ENCODE measurements at places on chromosomes 16 and 17.

DNA sequence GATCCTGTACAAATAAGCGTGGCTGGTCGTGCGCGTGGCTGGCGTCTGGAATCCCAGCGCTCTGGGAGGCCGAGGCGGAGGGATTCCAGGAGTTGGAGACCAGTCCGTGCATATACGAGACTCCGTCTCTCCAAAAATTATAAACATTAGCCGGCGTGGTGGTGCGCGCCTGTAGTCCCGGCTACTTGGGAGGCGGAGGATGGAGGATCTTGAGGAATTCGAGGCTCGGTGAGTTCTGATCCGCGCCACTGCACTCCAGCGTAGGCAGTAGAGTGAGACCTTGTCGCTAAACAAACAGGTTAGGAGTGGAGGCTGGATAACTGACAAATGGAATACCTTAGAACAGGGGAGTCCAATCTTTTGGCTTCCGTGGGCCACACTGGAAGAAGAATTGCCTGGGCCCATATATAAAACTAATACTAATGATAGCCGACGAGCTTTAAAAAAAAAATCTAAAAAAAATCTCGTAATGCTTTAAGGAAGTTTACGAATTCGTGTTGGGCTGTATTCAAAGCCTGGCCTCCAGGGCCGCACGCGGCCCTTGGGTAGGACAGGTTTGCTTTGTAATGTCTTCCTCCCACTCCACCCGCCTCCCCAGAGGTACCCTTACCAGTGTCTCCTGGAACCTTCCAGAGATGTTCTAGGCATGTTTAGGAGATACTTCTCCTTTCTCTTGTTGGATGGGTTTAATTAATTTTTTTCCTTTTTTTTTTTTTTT lies 909 bp upstream of the RSL1D1 start:
- DNase-seq = no peak

- no peak for DNase-seq
These were observed 12.1 kb downstream of the HEATR9 start for GRCh38 chr17:35856603-35857002.

GRCh38 chr17:74749279-74750038 lies 1.0 kb downstream of the NHERF1 start:
- DNase-seq = no peak

- DNase-seq = peak; percentile 88
These were observed 12.4 kb downstream of the HDAC5 start for GRCh38 chr17:44110823-44111633.

DNA sequence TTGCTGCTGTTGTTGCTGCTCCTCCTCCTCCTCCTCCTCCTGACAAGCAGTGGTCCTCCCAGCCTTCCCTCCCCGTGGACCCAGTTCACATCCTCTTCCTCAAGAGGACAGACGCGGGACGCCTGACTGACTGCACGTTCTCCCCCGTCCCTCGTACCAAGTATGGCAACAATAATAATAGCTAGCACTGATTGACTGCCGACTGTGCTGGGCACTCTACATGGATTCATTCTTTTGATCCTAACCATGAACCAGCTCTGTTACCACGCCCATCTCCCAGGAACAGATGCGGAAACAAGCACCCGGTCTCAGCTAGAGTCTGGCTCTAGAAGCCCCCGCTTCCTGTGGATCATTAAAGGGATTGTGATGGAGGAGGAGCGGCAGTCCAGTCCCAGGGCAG lies 78.0 kb downstream of the GNAO1 start:
- no peak for DNase-seq

DNA sequence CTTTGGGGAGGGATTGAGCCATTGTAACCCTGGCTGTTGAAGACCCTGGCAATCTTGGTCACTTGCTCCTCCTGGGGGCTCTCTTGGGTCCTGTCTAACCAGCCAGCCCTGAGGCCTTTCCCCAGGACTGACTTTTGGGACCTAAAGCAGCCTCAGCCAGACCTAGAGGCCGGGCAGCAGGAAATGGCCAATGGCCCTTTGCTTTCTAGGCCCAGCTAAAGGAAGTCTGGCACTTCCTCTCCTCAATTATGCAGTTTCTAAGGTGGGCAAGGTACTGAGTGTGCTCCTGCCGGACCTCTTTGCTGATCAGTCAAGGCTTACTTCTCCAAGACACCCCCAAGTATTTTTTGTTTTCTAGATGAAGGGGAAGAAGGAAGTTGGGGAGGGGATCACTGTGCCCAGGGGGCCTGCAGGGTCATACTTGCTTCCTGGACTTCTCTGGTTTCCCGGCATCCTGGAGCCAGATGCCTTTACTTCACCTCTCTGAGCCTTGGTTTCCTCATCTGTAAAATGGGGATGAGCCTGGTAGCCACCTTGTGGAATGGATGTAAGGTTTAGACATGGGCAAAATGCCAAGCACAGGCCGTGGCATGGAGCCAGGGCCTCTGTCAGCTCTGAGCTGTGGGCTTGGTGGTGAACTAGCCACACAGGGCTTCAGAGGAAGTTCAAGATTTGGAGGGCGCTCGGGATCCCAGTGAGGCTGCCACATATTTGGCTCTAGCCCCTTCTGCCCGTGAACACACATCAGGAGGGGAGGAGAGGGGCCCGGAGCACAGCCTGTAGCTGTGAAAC lies 8.6 kb downstream of the CX3CL1 start:
- DNase-seq = no peak

- no peak for DNase-seq
These were observed 52.6 kb downstream of the C16orf95 start for GRCh38 chr16:87264634-87265033.

Data from COLO829 (cell line).